ENCODE measurements at places on chromosomes 7 and 10.

- DNase-seq, result no peak
Observed at GRCh38 chr10:70782086-70782745, 3.0 kb downstream of the TBATA start.

GRCh38 chr10:23755556-23755955 is 316.7 kb downstream of the OTUD1 start:
- DNase-seq, result no peak

DNA sequence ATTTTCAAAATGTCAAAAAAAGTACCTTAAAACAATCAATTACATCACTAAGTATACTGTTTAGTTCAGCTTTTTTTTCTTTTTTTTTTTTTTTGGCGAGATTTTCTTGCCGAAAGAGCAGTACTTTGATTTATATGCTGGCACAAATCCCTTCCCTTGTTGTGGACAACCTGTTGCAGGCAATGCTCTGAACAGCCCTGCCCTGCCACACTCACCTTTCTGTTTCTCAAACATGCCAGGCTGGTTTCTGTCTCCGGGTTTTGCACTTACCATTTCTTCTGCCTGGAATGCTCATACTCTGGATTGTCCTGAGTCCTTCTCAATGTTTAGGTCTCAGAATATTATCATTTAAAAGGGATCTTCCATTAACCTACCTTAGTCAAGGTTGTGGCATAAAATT is 80.4 kb upstream of the JAZF1 start:
- no peak for DNase-seq

DNA sequence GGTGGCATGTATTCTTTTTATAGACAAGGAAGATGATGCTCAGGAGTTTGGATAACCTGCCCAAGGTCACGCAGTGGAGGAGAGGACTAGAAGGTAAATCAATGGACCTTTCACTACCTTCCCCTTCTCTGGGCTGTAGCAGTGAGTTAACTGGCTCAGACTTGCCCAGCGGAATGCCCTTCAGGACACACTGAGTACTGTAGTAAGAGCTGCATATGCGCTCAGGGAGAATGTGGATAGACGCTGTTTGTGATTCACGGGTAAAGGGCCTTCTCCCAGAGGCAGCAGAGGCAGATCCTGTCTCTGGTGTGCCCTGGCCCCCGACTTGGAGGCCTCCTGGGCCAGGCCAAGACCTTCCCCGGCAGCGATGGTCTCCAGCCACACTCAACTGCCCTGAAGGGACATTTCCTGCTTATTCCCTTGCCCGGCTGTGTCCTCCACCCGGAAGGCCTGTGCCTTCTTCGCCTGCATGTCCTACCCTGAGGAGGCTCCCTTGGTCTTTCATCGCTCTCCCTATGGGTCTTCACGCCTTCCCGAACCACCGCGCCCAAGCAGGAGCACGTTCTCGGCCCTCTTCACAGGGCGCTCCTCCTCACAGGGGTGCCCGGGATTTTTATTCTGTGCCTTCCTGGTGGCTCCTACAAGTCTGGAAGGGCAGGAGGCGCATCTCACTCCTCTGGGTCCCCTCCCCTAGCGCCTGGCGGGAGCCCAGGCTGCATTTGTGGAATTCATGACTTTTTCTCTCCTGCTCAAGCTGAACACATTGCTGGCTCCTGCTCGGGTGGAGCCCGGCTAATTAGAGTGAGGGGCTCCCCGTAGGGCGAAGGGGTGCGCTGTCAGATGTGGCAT is 1.8 kb upstream of the IKZF1 start:
- DNase-seq, result no peak

DNA sequence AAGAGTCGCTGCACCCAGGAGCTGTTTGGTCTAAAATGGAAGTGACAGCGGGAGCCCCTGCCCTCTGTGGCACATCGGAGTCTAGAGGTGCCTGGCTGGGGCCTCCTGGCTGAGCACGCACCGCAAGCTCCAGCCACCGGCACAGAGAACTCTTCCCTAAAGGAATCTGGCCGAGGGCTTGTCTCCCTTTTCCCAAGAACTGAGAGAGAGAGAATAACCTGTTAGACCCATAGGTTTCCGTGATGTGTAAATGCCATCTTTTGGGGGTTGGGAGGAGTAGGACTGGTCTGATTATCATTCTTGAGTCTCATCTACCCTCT is 47.3 kb downstream of the PROSER2 start:
- no peak for DNase-seq

- no peak for DNase-seq
Observed at GRCh38 chr7:124724079-124724478, 41.5 kb downstream of the GPR37 start.

GRCh38 chr7:89334797-89335196 is 539.3 kb upstream of the TEX47 start:
- DNase-seq, result peak; percentile 15

- DNase-seq, result no peak
Observed at GRCh38 chr7:149100821-149101220, 10.3 kb upstream of the ZNF786 start.

- peak; percentile 35 for DNase-seq
Observed at GRCh38 chr10:96491303-96491702, 22.4 kb downstream of the TLL2 start.

Data from Caco-2 (cell line).